Suprapubic skin (tissue), 4 donors: ENCODE measurements at places on chromosomes 5 and 9.

DNA sequence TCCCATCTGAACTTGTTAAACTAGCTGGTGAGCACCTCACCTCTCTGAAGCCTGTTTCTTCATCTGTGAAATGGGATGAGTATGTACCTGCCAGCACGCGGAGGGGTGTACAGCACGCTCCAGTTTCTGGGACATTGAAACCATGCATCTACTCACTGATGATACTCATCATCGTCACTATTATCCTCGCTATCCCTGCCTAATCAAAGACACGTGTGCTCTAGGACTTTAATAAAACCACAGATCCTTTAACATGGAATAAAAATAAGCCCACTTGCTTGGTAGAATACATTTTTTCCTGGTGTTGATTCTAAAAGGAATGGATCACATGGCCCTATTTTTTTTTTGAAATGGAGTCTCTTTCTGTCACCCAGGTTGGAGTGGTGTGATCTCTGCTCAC is 37.3 kb upstream of the POMT1 start:
- no peak for DNase-seq
- no peaks in the 10 kb centered on the region for H3K4me1 ChIP-seq
- H3K4me3 ChIP-seq, result no peak overlapping the region
- H3K27me3 ChIP-seq, result no peaks in the 10 kb centered on the region
- H3K27ac ChIP-seq, result no peak overlapping the region

DNA sequence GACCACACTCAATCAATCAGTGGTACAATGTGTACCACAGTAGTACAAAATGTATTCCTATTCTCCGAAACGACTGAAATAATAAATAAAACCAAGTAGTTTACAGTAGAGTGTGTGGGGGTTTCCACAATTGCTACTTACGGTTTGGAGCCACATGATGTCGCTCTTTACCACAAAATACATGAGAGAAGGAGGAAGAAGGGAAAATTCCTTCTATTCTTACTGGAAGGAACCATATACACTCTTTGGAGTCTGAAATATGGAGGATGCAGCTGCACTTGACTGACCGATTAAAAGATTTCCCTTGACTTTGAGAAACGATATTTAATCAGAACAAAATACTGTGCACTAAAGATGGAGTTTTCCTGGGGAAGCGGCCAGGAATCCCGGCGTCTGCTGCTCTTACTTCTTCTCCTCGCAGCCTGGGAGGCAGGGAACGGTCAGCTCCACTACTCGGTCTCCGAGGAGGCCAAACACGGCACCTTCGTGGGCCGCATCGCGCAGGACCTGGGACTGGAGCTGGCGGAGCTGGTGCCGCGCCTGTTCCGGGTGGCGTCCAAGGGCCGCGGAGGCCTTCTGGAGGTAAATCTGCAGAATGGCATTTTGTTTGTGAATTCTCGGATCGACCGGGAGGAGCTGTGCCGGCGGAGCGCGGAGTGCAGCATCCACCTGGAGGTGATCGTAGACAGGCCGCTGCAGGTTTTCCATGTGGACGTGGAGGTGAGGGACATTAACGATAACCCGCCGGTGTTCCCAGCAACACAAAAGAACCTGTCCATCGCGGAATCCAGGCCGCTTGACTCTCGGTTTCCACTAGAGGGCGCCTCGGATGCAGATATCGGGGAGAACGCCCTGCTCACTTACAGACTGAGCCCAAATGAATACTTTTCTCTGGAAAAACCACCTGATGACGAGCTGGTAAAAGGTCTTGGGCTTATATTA is at the start of gene PCDHA4:
Gene PCDHA4, plus strand, starts transcription at position 235 of the 942 bp plus-strand sequence.
- no peaks in the 10 kb centered on the region for H3K36me3 ChIP-seq
- H3K27me3 ChIP-seq, result peaks cover 4% of the 10 kb centered on the region
- H3K27ac ChIP-seq, result no peak within 1 kb of the TSS

DNA sequence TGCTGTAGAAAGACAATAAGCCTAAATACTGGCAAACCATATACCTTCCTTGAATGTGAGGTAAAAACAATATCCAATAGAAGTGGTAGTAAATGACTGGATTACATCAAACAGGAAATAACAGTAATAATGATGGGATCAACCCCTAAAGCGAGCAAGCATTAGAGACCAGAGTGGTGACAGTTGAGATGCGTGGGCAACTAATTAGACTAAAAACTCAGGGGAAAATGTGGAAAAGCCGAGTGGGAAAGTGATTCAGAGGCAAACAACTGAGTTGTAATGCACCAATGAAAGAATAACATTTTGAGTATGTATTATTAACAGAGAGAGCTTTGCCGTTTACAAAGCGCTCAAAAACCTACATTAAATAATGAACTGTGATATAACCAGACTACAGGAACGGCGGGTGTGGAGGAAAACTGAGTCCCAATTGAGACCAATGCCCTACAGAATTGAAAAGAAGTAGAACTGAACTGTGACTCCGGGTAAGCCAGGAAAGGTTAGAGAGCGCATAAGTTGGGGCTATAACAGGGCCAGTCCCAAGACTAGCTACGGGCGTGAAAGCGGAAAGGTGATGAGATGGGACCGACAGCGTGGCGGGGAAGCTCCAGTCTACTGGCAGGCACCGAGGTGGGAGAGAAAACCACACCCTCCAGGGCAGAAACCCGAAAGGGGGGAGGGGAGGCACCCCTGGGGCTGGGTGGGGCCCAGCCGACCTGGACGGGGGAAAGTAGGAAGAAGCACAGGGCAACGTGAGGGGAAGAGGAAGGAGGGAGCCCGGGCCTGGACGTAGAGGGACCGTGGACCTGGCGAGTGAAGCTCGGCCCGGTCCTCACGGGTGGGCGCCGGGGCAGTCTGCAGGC is 592 bp downstream of the UBAP2 start:
- peak overlapping the region; percentile 95 for H3K27ac ChIP-seq
- no peaks in the 10 kb centered on the region for H3K27me3 ChIP-seq
- H3K4me1 ChIP-seq, result peaks cover 34% of the 10 kb centered on the region
- peak overlapping the region; percentile 99 for H3K4me3 ChIP-seq
- no peaks in the 10 kb centered on the region for H3K36me3 ChIP-seq

- H3K27ac ChIP-seq, result no peak overlapping the region
- no peaks in the 10 kb centered on the region for H3K36me3 ChIP-seq
- DNase-seq, result no peak
- peaks cover 5% of the 10 kb centered on the region for H3K4me1 ChIP-seq
- H3K27me3 ChIP-seq, result no peaks in the 10 kb centered on the region
- no peak overlapping the region for H3K4me3 ChIP-seq
Measured at GRCh38 chr5:94577466-94578245, 40.7 kb downstream of the KIAA0825 start.

- H3K36me3 ChIP-seq, result no peaks in the 10 kb centered on the region
- no peak within 1 kb of the TSS for H3K27ac ChIP-seq
- H3K27me3 ChIP-seq, result peaks cover 58% of the 10 kb centered on the region
- H3K4me1 ChIP-seq, result peaks cover 15% of the 10 kb centered on the region
- peak within 1 kb of the TSS; percentile 43 for H3K4me3 ChIP-seq
Measured at GRCh38 chr5:90558344-90559192, at the start of gene ADGRV1. ADGRV1 (plus strand) TSS chr5:90558797; CDS start chr5:90558896, 99 bp downstream.

DNA sequence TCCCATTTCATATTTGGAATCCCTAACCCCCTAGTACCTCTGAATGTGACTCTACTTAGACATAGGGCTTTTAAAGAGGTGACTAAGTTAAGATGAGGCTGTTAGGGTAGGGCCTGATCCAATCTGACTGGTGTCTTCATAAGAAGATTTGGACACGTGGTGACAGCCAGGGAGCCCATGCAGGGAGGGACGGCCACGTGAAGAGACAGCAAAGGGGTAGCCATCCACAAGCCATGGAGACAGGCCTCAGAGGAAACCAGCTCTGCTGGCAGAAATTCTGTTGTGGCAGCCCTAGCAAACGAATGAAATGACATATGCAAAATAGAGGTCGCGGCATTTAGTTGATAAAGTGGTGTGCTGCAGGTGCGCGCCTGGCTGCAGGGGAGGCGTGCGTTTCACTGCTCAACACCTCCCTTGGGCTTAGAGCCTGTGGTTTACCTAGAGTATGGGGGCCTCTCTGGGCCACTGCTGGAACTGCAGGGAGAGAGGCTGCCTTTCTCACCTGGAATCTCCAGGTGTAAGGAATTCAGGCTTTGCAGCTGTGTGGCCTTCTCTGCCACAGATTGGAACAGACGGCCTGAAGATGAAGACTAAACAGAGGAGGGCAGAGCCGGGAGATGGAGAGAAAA is 7.1 kb upstream of the AFAP1L1 start:
- no peak for DNase-seq
- no peak overlapping the region for H3K27ac ChIP-seq
- H3K4me3 ChIP-seq, result no peak overlapping the region
- no peaks in the 10 kb centered on the region for H3K4me1 ChIP-seq

- no peaks in the 10 kb centered on the region for H3K27me3 ChIP-seq
- no peaks in the 10 kb centered on the region for H3K4me1 ChIP-seq
- H3K4me3 ChIP-seq, result no peak overlapping the region
- no peaks in the 10 kb centered on the region for H3K36me3 ChIP-seq
- DNase-seq, result no peak
Measured at GRCh38 chr5:84272771-84273516, 111.7 kb downstream of the EDIL3 start.

DNA sequence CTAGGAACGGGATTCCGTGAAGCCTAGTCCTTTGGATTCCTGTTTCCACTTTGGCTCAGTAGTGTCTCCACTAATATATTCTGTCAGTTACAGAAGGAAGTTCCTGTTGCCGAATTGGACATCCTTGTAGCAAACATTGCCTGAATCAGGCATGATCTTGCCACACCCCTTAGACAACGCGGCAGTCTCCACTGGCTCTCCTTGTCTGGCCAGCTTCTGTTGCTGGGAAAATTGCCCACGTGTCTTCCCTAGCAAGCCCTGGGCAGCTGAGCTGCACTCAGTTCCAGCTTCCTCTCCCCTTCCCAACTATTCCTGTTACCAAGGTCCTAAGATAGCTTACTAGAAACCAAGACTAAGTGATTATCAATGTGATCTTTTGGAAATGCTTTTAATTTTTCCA is 316.6 kb upstream of the RIOK2 start:
- no peaks in the 10 kb centered on the region for H3K36me3 ChIP-seq
- no peaks in the 10 kb centered on the region for H3K4me1 ChIP-seq
- no peaks in the 10 kb centered on the region for H3K27me3 ChIP-seq
- H3K27ac ChIP-seq, result no peak overlapping the region
- no peak for DNase-seq

- DNase-seq, result no peak
- no peaks in the 10 kb centered on the region for H3K36me3 ChIP-seq
- no peak overlapping the region for H3K4me3 ChIP-seq
- no peaks in the 10 kb centered on the region for H3K27me3 ChIP-seq
Measured at GRCh38 chr9:82167296-82167695, 178.7 kb downstream of the SPATA31D1 start.

DNA sequence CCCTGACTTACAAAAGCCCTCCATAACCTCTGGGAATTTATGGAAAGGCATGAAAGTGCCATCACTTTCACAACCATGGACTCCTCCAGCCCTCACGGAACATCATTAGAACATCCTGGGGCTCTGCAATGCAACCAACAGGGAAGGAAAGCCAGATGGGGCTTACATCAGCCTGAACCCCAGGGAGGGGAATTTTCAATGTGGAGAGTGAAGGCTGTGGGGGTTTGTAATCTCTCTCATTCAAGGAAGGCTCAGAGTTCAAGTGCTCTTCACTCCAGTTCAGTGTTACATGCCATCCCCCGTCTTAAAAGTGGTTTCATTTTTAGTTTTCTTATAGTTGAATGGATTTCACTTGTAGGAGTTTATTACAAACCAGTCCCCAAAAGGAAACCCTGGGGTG is 5.7 kb downstream of the SPRY4 start:
- H3K4me3 ChIP-seq, result no peak overlapping the region
- H3K4me1 ChIP-seq, result peaks cover 31% of the 10 kb centered on the region
- H3K36me3 ChIP-seq, result no peaks in the 10 kb centered on the region
- no peak overlapping the region for H3K27ac ChIP-seq

GRCh38 chr9:29969408-29969807 is 2396.1 kb upstream of the C9orf72 start:
- H3K27me3 ChIP-seq, result no peaks in the 10 kb centered on the region
- H3K4me1 ChIP-seq, result no peaks in the 10 kb centered on the region
- no peaks in the 10 kb centered on the region for H3K36me3 ChIP-seq
- no peak overlapping the region for H3K27ac ChIP-seq

DNA sequence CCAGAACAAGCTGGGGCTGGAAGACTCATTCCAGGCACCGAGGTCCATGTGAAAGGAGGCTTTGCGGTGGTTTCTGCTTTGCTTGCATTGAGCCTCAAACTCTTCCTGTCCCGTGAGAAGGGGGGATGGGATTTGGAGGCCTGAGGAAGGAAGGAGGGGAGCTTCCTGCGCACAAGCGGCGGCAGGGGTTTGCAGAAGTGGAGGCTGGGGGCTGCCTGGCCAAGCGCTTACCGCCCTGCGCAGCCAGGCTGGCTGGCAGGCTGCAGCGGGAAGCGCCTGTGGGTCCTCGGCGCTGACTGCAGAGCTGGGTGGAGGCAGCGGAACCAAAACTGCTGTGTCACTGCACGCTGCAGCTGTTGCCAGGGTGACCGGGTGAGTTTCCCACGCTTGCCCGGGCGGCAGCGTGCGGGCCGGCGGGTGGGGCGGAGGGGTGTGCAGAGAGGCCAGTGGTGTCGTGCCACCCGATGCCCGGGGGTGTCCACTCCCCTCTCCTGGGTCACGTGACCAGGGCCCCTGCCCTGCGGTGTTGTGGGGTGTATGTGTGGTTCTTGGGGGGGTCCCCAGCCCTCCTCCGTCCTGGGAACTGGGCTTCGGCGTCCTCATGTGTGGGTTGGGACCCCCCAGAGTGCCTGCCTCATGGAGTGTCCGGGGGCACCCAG is 81.0 kb downstream of the RXRA start:
- no peaks in the 10 kb centered on the region for H3K27me3 ChIP-seq
- H3K4me1 ChIP-seq, result peaks cover 100% of the 10 kb centered on the region
- peaks cover 8% of the 10 kb centered on the region for H3K36me3 ChIP-seq
- H3K4me3 ChIP-seq, result peak overlapping the region; percentile 27
- peak; percentile 93 for DNase-seq

DNA sequence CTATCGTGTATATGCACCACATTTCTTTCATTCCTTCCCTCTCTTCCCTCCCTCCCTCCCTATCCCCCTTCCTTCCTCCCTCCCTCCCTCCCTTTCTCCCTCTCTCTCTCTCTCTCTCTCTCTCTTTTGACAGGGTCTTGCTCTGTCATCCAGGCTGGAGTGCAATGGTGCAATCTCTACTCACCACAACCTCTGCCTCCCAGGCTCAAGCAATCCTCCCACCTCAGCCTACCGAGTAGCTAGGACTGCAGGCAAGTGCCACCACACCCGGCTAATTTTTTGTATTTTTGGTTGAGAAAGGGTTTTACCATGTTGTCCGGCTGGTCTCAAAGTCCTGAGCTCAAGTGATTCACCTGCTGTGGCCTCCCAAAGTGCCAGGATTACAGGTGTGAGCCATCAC is 1.1 kb upstream of the ANKS6 start:
- H3K27me3 ChIP-seq, result peaks cover 2% of the 10 kb centered on the region
- no peak for DNase-seq
- H3K27ac ChIP-seq, result no peak overlapping the region
- H3K4me1 ChIP-seq, result peaks cover 33% of the 10 kb centered on the region
